Progenitor cell of endocrine pancreas (in vitro differentiated cells): ENCODE measurements at places on chromosomes 6 and 20. TPM values are rescaled to one million over a fixed set of nuclear protein-coding genes. Genes with fewer than 3 reads are reported as not detected.

DNA sequence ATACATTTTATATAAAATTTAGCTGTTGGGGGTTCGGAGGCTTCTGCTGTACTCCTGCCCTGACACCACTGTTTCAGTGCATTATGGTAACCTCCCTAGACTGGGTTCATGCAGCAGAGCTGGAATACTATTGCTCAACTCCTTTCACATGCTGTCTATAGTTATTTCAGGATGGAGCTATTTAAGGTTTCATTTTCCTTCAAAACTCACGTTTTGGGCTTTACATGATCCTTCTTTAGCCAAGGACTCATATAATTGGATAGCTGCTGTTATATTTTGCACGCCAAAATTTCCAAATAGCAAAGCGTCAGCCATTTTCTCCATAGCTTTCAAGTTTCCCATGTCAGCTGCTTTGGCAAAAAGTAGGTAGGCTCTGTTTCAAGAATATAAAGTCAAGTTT, 76.8 kb downstream of the SEL1L2 start:
- no peak for DNase-seq

The PHF20 gene
- 37.1 and 42.2 TPM in 2 replicates for total RNA-seq

GRCh38 chr20:4973330-4974097, 27.8 kb downstream of the SLC23A2 start:
- DNase-seq: no peak

GRCh38 chr20:45372646-45373352, 5.3 kb downstream of the TP53TG5 start:
- DNase-seq: no peak

DNA sequence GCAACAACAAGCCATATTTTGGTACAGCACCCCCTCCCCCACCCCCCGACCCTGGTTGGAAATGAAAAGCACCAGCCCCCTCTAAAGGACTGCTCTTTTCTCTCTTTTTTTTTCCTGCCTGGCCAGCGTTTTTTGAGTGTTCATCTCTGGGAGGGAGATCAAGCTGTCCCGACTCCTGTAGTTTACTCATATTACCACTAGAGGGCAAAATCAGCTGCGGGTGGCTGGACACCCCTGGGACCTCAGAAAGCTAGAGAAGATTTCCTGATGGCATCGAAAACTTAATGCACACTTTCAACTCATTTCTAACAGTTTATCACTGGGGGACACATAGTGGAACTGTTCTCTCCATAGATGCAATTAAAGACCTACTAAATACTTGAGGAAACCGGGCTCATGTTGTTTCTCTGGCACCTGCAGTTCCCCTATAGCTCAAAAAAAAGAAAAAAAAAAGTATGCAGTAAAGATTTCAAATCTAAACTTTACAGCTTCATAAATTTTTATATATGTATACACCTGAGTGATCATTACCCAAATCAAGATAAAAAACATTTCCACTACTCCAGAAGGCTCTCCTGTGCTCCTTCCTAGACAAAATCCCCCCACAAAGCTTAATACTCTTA, 24.4 kb downstream of the CNBD2 start:
- DNase-seq: no peak
